Tracheal epithelial cell (primary cell): ENCODE measurements at places on chromosomes 1 and 21. TPM values are rescaled to one million over a fixed set of nuclear protein-coding genes. Genes with fewer than 3 reads are reported as not detected.

Gene MYOG
- total RNA-seq, result not detected in 2 replicates

Gene SPRR2F
- not detected in 2 replicates for total RNA-seq

Gene TSPAN2
- 3.4 TPM in 1 of 2 replicates, not detected in the other for total RNA-seq

Gene PLXNA2
- 8.7 and 14.9 TPM in 2 replicates for total RNA-seq

Gene TMEM82
- not detected in 2 replicates for total RNA-seq

Gene LCE2B
- not detected in 2 replicates for total RNA-seq

Gene RXFP4
- 0.24 TPM in 1 of 2 replicates, not detected in the other for total RNA-seq

Gene HCN3
- 0.43 and 0.72 TPM in 2 replicates for total RNA-seq

Gene SLC25A33
- 6.0 and 6.2 TPM in 2 replicates for total RNA-seq
